ENCODE measurements at places on chromosomes 6 and 20.

DNA sequence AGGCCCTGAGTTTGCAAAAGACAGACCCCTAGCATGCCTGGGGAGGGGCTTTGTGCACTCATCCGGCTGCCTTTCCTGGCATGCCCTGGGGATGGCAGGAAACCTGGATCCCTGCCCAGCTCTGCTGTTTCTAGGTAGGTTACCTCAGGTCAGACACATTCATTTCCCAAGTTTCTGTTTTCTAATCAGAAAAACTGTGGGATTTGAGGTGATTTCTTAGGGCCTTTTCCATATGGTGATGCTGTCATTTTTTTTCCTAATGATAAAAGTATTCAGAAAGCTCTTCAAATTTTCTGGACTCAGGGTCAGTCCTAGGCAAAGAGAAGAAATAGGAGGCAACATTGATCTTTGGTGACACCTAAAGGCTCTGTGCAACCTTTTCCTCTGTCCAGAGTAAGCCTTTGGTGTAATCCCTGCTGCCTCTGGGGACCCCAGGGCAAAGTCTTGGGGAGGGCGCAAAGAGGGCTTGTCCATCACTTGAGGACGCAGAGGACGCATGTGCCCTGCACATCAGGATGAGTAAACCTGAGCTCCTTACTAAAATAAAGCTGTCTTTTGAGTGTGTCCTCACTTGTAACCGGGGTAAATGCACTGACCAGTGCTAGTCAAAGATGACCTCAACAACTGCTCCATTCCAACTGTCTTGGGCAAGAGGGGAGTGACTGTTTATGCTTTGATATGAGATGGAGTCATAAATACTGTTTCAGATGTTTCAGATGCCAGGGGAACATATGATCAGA is 13.5 kb upstream of the TRAM2 start:
- no peak for DNase-seq

DNA sequence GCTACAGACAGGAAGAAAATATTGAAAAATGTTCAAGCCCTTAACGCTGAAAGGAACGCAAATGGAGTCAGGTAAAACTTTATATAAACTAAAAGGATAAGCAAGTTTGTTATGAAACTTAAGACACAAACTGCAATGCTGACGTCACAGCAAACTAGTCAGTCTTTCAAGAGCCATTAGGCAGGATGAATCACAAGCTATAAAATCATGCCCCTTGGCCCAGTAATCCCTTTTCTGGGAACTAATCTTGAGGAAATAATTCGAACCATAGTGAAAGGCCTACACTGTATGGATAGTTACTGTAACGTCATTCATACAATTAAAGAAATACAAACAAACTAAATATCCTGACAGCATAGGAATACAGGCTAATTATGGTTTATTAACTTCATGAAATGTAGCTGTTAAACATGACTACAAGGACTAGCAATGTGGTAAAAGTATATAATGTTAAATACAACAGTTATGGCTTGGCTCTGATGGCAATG is 42.7 kb upstream of the HINT3 start:
- no peak for DNase-seq

DNA sequence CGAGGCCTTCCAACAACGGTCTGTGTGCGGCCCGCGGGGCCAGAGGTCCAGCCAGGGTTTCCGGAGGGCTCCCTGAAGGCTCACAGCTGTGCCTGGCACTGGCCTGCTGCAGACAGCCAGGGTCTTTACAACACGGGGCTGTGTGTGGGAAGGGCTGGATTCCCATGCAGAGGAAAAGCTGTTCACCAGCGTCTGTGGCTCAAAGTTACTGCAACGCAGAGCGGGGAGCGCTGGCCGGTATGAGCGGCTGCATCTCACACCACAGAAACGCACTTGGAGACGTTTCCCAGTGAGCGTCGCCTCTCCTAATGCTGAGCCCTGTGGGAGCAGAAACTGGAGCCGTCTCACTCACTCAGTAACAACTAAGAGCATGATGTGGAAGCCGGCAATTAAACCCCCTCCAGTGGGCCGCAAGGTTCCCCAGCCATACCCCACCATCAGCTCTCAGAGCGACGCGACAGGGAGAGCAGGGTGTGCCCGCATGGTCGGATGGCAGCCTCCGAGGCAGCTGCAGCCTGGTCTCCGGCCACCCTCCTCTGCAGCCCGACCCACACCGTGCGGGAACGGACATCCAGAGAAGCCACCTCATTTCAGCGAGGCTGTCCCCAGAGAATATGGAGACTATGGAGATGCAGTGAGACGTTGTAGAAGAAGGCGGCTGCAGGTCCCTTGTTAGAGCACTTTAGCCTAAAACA is 42.6 kb downstream of the DLL1 start:
- DNase-seq, result no peak

GRCh38 chr6:155628306-155628705 is 172.7 kb upstream of the NOX3 start:
- no peak for DNase-seq

DNA sequence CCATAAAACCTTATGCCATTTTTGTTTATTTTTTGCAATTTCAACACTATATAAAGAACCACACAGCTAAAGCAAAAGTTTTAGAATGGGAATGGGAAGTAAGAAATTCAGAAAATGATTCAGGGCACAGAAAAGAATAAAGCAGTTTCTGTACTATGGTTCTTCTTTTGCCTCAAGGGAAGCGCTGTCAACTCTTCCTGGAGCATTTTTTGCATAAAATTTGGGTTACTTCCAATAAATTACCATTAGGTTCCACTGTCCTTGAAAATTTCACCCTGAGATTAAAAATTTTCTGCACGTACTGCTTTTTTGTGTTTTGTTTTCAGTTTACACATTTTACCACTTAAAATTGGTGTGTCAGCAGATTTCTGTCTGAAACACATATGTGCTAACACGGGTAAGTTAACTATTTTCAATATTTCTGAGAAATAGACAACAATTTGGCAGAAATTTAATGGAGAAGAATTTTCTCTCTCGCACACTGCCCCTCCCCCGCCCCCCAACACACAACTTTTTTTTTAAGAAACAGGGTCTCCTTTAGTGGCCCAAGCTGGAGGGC is 79.6 kb downstream of the ADAT2 start:
- DNase-seq, result no peak

DNA sequence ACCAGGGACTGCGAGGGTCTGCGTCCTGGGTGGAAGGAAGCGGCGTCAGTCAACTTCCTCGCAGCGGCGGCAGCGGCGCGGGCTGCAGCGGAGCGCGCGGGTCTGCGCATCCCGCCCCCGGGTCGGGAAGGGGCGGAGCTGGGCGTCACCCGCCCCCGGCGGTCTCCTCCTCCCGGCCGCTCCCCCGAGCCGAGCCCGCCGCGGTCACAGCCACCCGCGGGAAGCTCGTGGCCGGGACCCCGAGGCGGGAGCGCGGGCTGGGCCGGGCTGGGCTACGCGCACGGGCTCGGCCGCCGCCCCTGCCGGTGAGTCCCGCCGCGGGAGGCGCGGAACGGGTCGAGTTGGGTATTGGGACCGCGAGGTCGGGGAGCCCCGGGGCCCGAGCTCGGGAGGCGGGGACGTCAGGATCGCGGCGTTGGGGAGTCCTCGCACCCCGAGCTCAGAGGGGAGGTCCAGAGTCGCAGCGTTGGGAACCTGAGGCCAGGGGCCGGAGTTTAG is at the start of gene PAQR8:
PAQR8 (plus strand) TSS at position 207 of the 498 bp plus-strand sequence. CDS start 41,063 bp downstream, outside the sequence.
- DNase-seq, result no peak

All from cortex of kidney (tissue), 1 donor.